Activated CD8-positive, alpha-beta memory T cell treated with anti-CD3 and anti-CD28 coated beads, Interleukin-2, amount 50 U/mL, for 4 hours (primary cell): ENCODE measurements at places on chromosomes 13 and 19.

- DNase-seq: no peak
Measured at GRCh38 chr13:109345433-109345941, 440.9 kb downstream of the IRS2 start.

- no peak for DNase-seq
Measured at GRCh38 chr13:89267734-89268133, 1596.6 kb downstream of the SLITRK5 start.

- DNase-seq: peak; percentile 63
Measured at GRCh38 chr19:35935911-35936737, at the start of gene LRFN3. LRFN3 (plus strand) TSS chr19:35936374; CDS start chr19:35939426, 3,052 bp downstream.

- no peak for DNase-seq
Measured at GRCh38 chr13:67792151-67792676, 562.1 kb upstream of the PCDH9 start.

DNA sequence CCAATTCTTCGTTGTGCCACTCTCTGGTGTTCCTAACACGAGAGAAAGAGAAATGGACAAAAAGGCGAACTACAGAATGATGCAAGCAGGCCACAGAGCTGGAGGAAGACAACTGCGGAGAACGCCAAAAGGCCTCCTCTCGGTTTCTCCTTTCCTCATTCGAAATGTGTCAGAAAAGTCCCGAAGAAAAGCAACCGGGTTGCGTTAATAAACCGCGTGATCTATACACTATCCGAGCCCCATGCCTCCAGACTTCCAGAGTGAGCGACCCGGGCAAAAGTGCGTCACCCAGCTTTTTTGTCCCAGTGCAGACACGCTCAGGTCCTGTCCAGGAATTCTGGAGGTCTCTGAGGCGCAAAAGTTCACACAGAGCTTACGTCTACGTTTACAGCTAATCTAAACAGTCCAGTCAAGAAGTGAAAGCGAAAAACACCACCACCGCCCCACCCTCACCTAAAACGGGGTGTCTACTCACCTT, 413 bp downstream of the N4BP2L2 start:
- no peak for DNase-seq
